Activated CD4-positive, alpha-beta T cell treated with anti-CD3 and anti-CD28 coated beads for 24 hours (primary cell): ENCODE measurements at places on chromosomes 12 and 14.

DNA sequence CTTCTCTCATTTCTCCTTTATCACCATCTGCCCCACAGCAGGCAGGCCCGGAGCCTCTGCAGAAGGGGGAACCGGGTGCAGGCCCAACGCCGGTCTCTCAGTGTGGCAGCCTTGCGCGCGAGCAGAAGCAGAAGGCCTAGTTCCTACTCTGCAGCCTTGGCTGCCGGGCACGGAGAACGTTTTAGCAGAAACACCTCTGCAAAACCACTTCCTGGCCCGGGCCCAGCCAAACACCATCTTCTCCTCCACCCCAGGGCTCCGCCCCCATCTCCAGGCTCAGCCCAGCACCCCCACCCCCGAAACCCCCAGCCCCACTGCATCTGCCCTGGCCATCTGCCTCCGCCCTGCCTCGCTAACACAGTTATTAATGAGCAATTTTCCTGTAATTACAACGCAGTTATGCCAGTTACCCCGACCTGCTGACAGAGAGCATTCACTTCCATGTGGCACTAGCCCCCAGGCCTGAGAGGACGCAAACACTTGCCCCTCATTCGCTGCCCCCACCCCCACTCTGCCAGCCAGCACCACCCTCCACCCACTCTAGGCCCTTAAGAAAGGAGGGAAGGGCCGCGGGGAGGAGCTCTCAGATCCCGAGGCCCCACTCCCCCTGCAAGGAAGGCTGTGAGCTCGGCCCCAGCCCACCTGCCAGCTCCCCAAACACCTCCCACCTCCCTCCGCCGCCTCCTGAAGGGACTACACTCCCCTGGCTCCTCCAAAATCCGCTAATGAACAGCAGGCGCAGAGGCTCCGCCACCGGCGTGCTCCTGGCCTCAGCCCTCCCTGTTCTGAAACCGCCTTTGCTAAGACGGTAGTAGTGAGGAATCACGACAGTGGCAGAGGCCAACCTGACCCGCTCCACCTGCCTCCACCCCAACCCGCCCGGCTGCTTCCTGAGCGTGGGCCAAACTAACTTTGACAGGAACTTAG lies 44.7 kb upstream of the FBRSL1 start:
- DNase-seq = peak; percentile 70

- no peak for DNase-seq
Observed at GRCh38 chr14:39342768-39343167, 89.5 kb downstream of the FBXO33 start.

- DNase-seq = no peak
Observed at GRCh38 chr14:72970058-72970630, 43.9 kb downstream of the DCAF4 start.

DNA sequence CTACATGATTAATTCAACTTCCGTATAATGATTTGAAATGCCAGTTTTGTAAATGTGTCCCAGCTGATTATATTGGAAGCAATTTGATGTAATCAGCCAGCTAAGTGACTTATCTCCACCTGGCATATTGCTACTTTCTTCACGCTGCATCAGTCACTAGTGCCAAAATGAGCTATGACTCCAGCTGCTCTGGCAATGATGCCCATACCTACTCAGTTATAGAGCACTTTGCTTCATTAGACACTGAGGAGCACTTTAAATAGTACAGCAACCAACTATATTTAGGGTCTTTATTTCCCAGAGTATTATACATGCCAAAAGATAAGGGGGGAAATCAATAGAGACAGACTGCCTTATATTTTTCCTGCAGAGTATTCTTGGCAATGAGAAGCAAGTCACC lies 67.9 kb upstream of the LIN7A start:
- DNase-seq = no peak

- DNase-seq = peak; percentile 64
Observed at GRCh38 chr12:130747867-130748740, 32.0 kb upstream of the RIMBP2 start.

GRCh38 chr12:20366776-20367409 lies 1.4 kb upstream of the PDE3A start:
- DNase-seq = no peak

- DNase-seq = no peak
Observed at GRCh38 chr12:123267991-123268843, 3.4 kb downstream of the CDK2AP1 start.
